ENCODE measurements at places on chromosomes 2 and 18.
A peak's percentile ranks its signal among the peaks of the same experiment; 100 is the strongest.

- DNase-seq: no peak
These were observed 56.0 kb downstream of the CELF4 start for GRCh38 chr18:37509600-37509999.

DNA sequence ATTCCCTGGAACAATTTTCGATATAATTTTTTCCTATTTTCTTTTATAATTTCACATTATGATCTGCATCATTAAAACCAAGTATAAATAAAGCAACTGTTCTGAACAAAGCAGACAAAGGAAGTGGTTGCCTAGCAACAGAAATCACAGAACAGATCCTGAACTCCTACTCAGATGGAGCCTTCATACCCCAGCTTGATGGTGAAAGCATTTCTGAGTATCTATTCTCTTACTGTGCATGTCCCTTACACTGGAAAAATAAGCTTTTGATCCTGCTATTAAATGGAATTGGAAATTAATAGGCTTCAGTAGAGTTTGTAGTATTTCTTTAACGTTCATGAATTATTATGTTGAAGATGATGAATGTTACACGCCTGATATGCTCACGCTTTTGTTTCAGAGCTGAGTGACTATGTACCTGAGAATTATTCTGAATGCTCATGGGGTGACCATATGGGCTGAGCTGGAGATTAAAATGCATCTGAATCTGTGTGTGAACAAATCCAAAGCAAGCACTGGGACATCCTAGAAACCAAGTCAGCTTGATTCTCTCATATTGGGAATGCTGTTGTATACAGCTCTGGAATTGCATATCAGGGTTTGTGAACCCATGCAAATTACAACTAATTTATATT lies 254.0 kb downstream of the KCNJ3 start:
- no peak for DNase-seq

DNA sequence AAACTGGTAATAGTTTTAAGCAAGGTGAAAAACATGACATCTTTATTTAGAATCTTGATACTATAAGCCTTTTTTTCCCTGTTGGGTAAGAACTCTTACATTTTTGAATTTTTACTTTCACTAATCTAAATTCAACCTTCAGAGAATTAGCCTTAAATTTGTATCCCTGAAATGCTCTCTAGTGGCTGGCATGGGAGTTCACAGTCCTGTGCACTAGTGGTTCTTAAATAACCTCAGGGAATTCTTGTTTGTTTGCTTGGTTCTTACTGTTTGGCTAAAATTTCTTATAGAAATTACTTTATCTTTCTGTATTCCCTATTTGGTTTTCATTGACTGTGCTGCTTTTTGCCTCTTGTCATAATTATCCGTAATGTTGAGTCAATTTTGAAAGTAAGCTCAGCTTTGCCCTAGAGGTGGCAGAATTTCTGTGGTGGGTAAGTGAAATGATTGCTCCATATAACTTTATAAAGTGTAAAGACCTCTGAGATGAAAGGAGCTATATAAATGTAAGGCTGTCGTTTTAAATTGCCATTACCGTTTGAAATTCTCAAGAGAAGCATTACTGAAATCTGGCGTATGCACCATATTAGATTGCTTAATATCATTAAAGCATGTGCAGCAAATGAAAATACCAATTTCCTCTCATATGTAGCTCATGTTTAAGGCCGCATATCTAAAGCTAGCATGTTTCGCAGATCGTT lies 391.3 kb upstream of the FIGN start:
- no peak for DNase-seq

GRCh38 chr18:12554796-12555388 lies 103.0 kb downstream of the SPIRE1 start:
- DNase-seq: no peak

DNA sequence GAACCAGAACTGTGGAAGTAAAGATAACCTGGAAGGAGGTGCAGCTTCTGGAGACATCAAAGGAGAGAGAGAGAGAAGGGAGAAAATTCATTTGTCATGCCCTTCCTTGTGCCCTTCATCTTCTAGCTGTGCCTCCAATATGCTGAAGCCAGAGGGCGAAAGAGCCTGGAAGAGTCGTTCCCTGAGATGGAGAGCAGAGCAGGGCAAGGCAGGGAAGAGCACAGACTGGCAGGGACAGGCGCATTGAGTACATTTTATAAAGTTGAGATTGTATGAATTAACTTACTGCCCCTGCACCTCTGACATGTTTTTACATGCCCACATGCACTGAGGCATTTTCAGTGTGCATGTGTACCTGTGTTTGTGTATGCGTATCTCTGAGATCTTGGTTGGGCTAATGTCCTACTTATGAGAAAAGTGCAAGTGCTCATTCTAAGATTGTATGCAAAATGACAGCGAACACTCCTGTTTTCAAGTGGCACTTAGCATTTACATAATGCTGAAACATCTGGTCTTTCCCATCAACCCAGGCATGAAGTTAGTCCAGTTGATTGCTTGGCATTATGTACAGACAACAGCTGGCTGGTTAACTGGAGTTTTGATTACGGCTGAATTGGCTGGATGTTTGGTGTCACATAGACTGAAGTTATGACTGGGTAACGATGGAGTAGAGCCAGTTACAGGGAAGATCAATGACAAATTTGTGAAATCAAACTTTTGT lies 23.7 kb upstream of the MMADHC start:
- no peak for DNase-seq

DNA sequence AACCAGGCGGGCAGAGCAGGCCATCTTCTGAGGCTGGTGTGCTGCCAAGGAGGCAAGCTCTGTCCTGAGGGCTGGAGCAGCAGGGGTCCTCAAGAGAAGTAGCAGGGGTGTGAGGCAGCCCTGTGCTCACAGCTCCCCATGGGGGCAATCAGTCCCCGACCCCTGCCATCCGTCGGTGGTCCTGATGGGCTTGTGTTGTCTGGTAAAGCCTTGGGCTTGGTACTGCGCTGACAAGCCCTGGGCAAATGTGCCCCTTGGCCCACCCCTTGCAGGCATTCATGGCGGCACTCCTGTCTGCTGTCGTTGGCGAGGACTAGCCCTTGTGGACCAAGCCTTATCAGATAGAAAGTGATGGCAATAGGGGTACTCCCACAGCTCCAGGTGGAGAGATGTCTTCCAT lies 22.6 kb upstream of the SCLY start:
- DNase-seq: no peak

- no peak for DNase-seq
These were observed 216.4 kb upstream of the OSR1 start for GRCh38 chr2:19574778-19575260.

- DNase-seq: no peak
These were observed 2.9 kb upstream of the MAL start for GRCh38 chr2:95022309-95023221.

GRCh38 chr18:77073336-77074093 lies 59.1 kb downstream of the MBP start:
- no peak for DNase-seq

GRCh38 chr2:160415991-160416390 lies 77.6 kb downstream of the RBMS1 start:
- peak; percentile 31 for DNase-seq

DNA sequence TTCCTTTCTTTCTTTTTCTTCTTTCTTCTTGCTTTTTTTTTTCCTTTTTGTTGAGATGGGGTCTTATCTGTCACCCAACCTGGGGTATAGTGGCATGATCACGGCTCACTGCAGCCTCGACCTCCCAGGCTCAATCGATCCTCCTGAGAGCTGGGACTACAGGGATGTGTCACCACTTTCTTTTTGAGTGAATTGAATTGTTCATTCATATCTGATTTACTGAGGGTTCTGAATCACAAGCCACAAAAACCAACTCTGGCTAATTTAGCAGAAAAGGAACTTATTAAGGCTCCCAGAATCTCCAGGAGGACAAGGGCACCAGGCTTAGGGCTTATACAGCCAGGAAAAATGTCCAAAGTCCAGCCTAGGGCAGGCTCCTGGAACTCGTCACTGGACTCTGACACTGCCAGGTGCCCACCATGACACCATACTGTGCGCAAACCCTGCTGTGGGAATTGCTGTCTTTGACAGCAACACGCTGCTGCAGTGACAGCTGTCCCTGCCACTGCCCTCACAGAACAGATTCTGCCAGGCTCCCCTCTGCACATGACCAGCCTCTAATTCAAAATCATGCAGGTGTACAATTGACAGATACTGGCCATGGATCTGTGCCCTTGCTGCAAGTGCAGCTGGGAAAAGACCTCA lies 42.9 kb upstream of the EML6 start:
- no peak for DNase-seq

- DNase-seq: no peak
These were observed 205.5 kb upstream of the SP5 start for GRCh38 chr2:170509452-170510193.

DNA sequence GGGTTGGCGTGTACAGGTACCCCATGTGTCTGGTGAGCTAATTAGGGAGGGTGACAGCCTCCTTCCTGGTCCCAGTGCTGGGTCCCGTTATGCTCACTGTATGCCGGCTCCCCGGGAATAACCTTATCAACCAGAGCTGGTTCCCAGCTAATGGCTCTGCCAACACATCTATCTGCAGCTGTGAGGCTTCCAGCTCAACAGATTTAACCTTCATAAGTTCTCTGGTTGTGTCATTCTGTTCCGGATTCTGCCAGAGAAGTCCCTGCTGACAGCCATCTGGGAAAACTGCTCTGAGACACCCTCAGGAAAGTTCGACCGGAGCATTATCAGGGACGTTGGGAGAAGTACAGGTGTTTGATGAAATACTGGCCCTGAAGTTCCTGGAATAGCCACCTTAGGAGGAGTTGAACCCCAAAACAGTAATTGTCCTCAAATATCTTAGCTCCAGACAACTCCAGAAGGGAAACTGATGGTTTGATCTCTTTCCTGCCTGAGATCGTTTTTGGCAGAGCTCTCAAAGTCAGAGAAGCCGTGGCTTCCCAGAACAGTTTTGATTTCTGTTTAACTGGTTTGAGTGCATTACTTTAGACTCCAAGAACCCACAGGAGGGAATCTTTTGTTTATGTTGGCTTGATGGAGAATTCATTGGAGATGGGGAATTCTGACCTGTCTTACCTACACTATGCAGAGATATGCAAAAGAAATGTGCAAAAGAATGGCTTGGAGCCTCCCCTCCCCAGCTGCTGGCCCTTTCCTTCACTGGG lies 39.4 kb upstream of the TXNDC2 start:
- DNase-seq: no peak

DNA sequence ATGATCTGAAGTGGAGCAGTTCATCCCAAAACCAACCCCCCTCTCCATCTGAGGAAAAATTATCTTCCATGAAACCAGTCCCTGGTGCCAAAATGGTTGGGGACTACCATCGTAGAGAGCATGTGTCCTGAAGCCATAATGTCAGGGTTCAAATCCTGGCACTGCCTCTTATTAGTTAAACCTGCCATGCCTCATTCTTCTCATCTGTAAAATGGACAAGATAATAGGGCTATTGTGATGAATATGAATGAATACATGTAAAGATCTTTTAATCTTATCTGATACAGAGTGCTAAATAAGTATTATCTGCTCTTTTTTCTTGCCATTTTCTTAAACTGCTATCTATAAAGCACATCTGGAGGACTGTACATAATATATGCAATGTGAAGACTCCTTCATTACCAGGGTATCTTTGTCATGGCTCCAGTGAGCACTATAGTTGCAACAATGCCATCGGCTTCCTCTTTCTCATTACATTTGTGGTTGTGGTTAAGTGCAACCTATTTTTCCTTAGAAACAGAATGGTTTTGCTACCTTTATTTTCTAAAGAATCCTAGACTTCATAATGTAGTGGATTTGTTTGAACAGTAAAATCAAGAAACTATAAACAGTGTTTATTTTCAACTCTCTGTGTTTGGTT lies 27.0 kb downstream of the MFSD6 start:
- no peak for DNase-seq

DNA sequence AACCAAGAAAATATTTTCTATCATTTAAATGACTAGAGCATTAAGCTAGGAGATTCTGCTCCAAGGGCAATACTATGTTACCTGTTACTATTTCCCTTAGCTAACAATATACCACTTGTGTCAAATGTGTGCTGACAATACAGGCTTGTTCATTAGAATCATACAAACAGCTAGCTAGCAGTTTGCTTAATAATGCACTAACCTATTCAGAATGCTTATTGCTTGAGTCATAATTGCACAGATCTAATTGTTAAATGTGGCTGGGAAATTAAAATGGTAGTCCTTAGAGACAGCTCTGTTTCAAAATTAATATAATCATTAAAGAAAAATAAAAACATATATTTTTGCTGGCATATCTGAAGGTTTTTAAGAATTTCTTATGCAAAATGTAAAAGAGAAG lies 344.2 kb downstream of the ERBB4 start:
- no peak for DNase-seq

- DNase-seq: no peak
These were observed 73.2 kb upstream of the RAB6C start for GRCh38 chr2:129906139-129906860.

Measured in amniotic stem cell (primary cell).